ENCODE measurements at places on chromosomes 2 and 18. TPM values are rescaled to one million over a fixed set of nuclear protein-coding genes. Genes with fewer than 3 reads are reported as not detected.

DNA sequence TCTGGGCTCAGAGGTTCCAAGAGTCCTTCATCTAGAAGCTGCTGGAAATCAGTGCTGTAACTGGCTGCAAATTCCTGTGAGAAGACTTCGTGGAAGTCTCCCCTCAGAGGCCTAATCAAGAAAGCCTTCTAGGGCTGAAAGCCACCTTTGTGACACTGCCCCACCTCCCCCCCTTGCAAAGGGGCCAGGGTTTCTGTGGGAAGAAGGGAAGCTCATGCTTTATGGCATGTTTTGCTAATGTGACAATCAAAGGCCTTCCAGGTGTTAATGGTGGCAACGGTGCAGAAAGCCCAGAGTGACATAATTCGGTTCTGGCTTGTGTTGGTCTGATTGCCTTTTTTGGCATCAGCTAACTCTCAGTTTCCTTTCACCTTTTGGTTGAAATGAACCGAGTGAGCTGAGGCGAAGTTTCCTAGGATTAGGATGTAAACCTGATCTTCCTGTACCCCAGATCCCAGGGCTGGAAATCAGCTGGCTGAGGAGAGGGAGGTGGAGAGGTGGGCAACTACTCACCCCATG lies 126.9 kb upstream of the TRIB2 start:
- DNase-seq, result no peak

DNA sequence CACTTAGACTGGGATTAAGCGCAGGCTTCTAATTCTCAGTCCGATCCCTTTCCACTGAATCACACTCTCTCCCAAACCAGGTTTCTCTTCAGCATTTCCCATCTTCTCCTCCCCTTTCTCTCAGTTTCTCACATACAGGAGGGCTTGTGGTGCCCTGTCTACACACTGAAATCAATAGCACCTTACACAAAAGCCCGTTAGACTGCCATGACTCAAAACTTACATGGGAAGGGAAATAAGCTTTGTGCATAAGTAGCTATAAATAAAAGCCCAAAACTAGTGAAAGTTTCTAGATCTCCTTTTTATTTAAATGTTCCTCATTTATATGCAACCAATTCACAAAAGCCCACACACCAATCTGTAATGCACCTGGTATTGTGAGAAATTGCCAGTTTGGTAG lies 318.4 kb downstream of the TXNL1 start:
- DNase-seq, result no peak

GRCh38 chr2:74887445-74887951 lies 53.6 kb downstream of the HK2 start:
- no peak for DNase-seq

DNA sequence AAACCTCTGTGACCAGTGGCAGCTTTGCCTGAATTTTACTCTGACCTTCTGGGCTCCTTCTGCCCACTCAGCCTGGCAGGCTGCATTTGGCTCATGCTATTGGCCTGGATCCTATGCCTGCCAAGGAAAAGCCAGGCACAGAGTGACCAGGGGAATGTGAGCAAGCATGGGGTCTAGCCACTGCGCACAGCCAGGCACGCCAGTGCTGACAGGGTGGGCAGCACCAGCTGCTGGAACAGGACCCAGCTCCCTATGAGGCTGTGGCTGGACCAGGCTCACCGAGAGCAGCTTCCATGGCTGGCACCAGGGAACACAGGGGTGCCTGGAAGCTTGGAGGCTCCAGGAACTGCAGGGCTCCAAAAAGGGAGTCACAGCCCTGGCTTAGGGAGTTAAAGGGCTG lies 311.5 kb upstream of the SYT4 start:
- DNase-seq, result peak; percentile 49

DNA sequence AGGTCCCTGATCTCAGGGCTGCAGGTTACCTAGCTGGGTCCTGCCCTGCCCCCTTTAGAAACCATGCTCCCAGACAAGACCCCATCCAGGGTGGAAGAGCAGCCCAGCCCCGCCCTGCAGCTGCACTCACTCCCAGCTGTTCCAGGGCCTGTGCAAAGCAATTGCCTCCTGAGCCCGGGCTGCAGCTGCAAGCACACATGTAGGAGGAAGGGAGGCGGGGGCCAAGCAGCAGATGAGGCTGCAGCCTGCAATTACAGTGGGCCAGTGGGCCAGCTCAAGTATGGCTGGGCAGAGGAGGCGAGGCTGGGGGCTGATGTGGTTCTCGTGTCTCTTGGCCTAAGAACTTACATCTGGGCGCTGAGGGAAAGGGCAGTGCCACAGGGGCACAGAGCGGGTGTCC lies 65.4 kb upstream of the TUBA3E start:
- no peak for DNase-seq

GRCh38 chr2:105749583-105750400 lies 5.1 kb downstream of the NCK2 start:
- no peak for DNase-seq

DNA sequence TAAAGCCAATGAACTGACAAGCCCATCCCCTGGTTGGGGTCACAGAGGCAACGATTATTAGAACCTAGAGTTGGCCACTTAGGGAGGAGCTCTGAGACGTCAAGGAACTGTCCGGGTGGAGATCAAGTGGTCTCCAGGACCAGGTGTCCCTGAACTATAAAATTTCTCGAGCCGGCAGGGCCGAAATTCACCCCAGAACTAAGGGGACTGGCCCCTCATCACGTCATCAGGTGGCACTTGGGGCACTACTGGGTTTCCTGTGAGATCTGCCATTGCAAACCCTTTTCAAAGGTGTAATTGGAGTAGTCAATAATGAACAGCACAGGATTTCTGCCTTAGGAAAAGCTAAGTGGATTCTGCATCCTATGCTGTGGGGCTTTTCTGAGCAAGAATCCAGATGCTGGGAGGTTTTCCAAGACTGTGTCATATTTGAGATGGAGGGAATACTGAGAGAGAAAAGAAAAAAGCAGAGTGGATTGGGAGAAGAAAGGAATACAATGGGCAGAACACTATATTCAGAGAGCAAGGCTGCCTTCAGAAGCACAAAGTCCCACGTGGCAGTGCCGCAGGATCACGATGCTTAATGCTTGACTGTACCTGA lies 113.6 kb downstream of the ALPK2 start:
- no peak for DNase-seq

DNA sequence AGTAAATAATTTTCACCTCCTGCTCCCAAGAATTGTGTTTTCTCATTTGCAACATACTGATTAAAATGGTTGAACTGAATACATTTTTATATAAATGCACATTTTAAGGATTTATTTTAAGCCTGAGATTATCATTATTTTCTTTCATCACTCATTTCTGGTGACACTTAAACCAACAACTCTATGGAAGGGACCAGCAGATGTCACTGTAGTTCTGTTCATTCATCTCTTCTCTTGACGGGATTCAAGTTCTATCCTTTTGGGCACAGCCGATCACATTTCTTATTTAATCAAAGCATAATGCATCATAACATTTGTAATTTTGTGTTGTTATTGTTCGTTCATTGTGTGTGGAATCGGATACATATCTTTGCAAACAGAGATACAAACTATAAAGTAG lies 417.9 kb downstream of the HRH4 start:
- DNase-seq, result no peak

GRCh38 chr2:134254824-134255223 lies 952 bp downstream of the MGAT5 start:
- DNase-seq, result no peak

- DNase-seq, result no peak
Observed at GRCh38 chr2:25521665-25522387, 151.6 kb downstream of the DTNB start.

- DNase-seq, result no peak
Observed at GRCh38 chr18:25560369-25560768, 208.4 kb upstream of the ZNF521 start.

- no peak for DNase-seq
Observed at GRCh38 chr2:113273027-113273551, 5.6 kb downstream of the PAX8 start.

- no peak for DNase-seq
Observed at GRCh38 chr2:172740856-172741255, 5.2 kb downstream of the RAPGEF4 start.

DNA sequence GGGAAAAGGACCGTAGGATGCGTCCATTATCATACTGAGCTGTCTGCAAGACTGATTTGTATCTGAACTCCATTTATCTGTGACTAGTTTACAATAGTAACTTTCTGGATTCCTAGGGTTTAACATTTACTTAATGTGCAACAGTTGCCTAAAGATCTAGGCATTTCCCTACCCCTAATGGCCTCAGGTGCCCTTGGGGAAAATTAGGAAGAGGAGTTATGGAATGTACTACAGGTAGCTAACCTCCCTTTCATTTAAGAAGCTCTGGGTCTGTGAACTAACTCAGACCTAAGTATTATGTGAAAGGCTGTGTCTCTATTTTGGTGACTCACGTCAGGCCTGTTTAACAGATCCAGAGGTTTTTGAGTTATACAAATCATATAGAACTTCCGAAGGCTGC lies 59.5 kb downstream of the TDRD15 start:
- DNase-seq, result no peak

DNA sequence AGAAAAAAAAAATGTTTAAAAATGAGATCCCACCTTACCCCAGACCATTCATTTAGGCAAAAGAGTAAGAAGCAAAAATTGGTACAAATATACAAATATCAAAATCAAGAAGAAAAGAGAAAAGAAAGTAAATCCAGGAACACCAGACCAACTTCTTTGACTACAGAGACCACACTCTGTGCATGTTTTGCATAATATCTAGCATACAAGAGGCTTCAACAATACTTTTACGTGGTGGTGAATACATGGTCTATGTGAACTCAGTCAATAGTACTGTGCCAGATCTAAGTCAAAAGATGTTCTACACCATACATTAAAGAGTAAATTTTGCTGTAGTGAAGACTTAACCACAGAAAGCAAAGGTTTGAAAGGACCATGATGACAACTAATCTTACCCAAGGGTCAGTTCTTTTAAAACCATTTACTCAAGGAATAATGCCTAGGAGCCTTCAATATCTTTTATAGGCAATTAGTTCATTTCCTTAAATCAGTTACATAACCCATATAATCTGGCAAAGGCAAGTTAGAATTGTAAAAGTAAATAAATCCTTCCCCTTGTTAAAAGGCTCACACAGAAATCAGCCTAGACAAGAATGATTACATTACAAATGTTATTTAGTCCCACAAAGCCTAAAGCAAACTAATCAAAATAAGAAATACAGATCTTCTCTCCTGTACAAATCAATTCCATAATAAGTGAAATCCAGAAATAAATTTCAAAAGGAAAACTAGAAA lies 115.2 kb downstream of the EXOC6B start:
- DNase-seq, result no peak

- no peak for DNase-seq
Observed at GRCh38 chr2:238979636-238980035, 131.8 kb downstream of the TWIST2 start.

DNA sequence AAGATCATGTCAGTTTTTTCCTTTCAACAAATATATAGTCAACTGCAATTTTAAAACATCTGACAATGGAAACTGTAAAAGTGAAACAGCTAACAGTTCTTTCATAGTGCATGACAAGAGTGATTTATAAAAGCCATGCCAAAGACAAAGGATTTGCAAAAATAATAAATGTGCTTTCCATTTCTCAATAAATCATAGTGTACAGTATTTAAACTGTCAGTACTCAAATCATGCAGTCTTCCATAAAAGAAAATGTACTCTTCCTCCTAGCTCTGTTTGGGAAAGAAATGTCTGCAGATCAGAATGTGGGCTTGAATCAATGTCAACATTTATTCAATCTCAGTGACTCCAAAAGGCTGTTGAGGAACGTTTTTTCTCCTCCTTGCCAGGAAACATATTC lies 131.7 kb upstream of the PDE1A start:
- no peak for DNase-seq

- no peak for DNase-seq
Observed at GRCh38 chr2:166067229-166067628, 60.6 kb downstream of the SCN1A start.

GRCh38 chr2:56267415-56267788 lies 83.6 kb downstream of the CCDC85A start:
- DNase-seq, result no peak

- no peak for DNase-seq
Observed at GRCh38 chr2:191847764-191848163, 876 bp upstream of the CAVIN2 start.

- DNase-seq, result peak; percentile 82
Observed at GRCh38 chr2:25252291-25253152, 84.1 kb upstream of the POMC start.

DNA sequence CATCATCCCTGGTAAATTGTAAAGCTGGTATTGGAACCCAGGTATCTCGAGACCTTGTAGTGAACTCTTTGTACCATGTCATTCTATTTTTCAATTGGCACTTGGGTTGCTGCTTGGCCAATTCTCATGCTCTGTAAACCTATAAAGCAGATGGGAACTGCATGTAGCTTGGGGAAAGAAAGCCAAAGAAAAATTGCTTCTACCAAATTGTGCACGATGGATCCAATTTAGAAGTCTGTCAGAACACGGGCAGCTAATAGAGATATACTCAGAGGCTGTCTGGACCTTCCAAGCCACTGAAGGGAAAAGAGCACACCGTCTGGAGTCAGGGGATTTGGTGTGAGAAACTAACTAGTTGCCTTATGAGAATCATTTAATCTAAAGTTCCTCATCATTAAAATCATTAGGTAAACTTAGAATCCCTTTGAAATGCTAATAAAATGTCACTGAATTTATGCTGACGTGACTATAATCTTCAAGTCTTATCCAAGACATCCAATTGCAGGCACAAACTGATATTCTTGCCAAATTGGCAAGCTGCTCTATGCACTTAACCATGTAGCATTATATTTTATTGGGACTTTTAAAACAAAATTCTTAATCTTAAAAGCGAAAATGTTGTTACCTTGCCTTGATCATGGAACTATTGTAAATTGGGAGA lies 206.8 kb downstream of the DCC start:
- no peak for DNase-seq

DNA sequence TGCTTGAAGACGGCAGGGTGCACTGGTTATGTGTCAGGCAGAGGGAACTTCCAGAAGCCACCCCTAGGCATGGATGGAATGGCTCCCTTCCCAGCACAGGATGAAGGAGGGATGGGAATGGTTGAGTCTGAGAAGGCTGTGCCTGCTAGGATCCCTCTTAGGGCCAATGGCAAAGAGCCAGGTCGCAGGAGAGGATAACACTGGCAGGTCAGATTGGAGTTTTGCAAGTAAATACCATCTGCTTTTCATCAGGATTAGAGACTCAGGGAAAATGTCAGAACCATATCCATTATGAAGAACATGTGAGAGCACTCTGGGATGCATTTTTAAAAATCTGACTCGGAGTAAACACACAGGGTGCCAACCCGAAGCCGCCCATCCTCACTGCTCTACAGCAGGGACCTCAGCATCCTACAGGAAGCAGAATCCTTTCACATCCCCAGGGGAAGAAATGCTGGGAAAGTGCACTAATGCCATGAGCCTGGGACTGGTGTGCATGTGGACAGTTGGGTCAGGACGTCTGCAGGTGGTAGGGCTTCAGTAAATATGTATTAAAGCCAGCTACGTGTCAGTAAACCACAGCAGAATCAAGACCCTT lies 139.9 kb downstream of the MYT1L start:
- no peak for DNase-seq

GRCh38 chr2:174180165-174180724 lies 68.1 kb downstream of the OLA1 start:
- DNase-seq, result no peak

Gene PTPN2
- 11.2 TPM for total RNA-seq

Gene ACMSD
- total RNA-seq, result not detected

Gene TCF23
- total RNA-seq, result 0.16 TPM

Gene DCDC2C
- not detected for total RNA-seq

Gene ABCB11
- total RNA-seq, result 0.32 TPM

Gene COL5A2
- 10.5 TPM for total RNA-seq

Gene FLACC1
- total RNA-seq, result 6.5 TPM

Gene MOB1A
- 59.3 TPM for total RNA-seq

Gene MLPH
- total RNA-seq, result 79.0 TPM

Gene ADRA2B
- 6.9 TPM for total RNA-seq

Gene REEP1
- 23.6 TPM for total RNA-seq

Gene C18orf54
- 1.8 TPM for total RNA-seq

Gene SLC5A7
- total RNA-seq, result 0.11 TPM

Gene PARD3B
- 7.8 TPM for total RNA-seq

All from Right ventricle myocardium inferior (tissue), 1 donor.